ENCODE measurements at places on chromosomes 5 and 9. TPM values are rescaled to one million over a fixed set of nuclear protein-coding genes. Genes with fewer than 3 reads are reported as not detected.

GRCh38 chr5:41509399-41510175, 814 bp downstream of the PLCXD3 start:
- DNase-seq: no peak

DNA sequence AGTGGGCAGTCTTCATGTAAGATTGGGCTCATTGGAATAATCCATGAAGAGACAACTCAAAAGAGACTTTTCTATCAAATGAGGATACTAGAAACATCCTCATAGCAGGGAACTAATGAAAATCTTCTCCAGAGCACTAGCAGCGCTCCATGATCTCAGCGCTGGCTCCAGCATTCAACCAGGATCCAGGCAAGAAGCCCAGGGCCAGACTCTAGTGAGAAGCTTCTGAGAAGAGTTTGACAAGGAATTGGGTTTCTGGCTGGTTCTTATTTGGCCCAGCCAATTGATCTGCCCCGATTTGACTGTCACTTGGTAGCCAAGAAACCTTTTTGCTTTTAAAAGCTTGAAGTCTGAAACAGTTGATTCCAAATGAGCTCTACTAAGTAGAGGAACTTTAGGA, 60.1 kb downstream of the AOPEP start:
- DNase-seq: no peak

GRCh38 chr5:61631438-61631941, 299.4 kb downstream of the ZSWIM6 start:
- no peak for DNase-seq

GRCh38 chr5:110115503-110115902, 425.8 kb downstream of the MAN2A1 start:
- peak; percentile 13 for DNase-seq

DNA sequence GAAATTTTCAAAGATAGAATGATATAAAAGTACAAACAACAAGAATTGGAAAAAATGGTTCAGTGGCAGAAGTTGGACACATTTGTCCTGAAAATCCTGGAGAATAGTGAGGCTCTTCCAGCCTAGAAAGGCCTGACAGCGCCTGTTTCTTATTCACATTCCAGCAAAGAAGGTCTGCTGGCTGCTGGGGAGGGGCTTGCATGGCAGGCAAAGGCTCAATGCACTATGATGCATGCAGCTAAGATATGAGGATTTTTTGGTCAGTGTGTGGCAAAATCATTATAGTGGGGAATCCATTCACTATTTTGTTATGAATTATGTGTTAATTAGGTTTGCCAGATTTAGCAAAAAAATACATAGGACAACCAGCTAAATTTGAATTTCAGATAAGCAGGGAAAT, 243.9 kb upstream of the SLC30A5 start:
- no peak for DNase-seq

DNA sequence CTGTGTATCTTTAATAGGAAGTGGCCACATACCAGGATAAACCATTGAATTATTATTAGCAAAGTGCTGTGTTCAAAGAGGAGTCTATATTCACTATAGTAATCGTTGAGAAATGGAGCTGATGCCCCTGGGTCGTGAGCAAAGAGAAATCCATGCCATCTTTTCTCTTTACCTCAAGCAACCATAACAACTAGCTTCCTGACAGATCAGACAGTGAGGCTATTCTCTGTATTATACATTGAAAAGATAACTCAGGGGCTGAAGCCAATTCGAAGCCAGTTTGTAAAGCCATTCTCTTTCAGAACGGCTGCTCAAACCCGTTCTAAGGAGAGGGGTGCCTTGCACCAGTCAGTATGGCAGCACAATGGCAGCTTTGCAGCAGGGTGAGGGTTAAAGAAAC, 680.6 kb downstream of the SEMA5A start:
- no peak for DNase-seq

DNA sequence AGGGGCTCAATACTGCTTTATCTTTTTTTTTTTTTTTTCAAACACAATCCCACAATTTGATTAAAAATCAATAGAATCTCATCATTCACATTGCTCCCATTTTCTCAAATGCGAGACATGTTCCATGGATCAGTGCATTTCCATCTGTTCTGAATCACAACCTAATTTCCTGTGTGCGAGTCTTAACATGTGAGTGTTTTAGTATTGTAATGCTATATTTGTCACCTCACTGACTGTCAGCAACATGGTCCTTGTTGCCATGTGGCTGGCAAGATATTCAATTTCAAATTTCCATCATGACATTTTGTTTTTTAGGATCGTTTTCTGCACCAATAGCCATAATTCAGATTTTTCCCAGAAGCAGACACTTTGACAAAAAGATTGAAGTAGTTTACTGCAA, 233.2 kb upstream of the PRDM9 start:
- DNase-seq: no peak

ALG2 gene
- 32.1 TPM for total RNA-seq
